ENCODE measurements at places on chromosomes 7 and 10.

DNA sequence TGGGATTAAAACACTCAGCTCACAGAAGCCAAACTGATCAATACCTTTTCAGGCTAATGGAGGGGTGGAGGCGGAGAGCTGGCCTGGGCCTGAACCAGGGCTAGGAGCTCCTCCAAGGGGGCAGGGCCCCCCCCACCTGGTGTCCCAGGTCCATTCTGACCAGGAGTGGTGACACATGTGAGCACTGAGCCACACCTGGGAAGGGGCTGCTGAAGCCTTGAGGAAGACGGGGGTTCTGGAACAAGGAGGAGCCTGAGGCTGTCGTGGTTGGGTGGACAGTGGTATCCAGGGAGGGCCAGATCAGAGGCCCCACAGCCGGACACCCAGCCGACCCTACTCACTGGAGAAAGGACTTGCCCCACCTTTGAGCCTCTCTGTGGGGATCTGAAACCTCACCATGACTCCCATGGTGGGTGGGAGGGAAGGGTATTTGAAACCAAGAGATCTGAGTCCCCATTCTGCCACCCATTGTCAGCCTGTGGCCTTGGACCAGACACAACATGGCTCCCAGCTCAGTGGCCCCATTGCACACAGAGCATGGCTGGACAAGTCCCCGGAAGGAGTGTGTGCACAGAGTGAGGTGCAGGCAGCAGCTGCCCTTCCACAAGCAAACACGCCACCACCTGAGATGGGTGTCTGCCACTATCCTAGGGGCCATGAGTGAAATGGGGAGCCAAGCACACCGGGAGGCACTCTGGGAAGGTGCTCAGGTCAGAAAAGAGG lies 12.4 kb downstream of the TMEM273 start:
- DNase-seq: no peak

DNA sequence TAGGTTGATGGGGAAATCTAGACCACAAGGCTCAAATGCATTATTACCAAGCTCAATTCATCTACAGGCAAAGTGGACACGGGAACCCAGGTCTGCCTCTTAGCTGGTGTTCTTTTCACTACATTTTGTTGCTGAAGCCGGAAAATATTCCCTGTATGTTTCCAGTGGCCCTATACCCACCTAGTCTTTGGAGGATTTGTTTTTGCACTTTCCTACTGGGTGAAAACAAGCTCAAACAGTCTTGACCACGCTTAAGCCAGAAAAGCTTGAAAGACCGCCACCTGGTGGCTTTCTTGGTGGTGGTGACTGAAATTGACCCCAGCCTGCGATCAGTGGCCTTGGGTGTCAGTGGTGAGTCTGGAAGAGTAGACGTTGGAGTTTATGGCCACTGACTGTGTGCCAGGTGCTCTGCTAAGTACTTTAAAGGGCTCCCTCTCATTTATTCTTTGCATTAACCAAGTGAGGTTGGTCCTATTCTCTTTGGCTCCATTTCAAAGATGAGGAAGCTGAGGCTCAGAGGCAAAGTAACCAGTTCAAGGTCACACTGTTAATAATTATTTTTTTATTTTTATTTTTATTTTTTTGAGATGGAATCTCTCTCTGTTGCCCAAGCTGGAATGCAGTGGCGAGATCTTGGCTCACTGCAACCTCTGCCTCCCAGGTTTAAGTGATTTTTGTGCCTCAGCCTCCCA lies 11.1 kb upstream of the CRTAC1 start:
- peak; percentile 50 for DNase-seq

DNA sequence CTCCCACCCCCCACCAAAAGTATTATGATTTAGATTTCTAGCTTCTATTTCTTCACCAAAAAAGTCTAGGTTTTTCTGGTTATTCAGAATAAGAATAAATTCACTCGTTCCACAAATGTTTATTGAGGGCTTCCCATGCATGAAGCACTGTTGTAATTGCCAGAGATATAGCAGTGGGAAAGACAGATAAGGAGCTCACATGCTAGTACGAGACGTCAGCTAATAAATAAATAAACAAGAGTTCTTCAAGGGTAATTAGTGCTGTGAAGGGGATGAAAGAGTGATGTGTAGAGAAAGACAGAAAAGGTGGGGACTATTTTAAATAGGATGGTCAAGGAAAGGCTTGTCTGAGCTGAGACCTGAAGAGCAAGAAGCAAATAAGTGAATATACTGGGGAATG lies 38.1 kb upstream of the SEPTIN7 start:
- DNase-seq: no peak

- DNase-seq: no peak
These were observed 53.5 kb downstream of the ABLIM1 start for GRCh38 chr10:114604357-114605130.

Data from AG10803 (cell line).